ENCODE measurements at places on chromosomes 3 and 15. TPM values are rescaled to one million over a fixed set of nuclear protein-coding genes. Genes with fewer than 3 reads are reported as not detected.

- no peak for DNase-seq
Measured at GRCh38 chr3:16801698-16802097, 83.1 kb upstream of the PLCL2 start.

DNA sequence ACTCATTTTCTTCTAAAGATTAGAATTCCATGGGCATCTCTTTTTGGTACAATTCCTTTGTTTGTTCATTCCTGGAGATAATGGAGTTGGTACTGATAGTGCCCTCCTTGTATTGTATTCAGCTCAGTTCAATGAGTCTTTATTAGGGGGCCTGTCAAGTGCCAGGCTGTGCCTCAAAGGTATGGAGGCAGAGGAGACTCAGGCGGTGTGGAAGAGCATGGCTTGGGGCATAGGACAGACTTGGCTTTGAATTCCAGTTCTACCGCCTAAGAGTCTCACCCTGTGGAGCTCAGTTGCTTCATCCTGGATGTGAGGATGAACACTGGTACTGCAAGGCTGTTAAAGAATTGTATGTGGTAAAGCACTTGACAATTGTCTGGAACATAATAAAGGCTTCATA lies 196.6 kb upstream of the IL12A start:
- no peak for DNase-seq

The CELF6 gene
- not detected for total RNA-seq

The STRA6 gene
- 0.45 TPM for total RNA-seq

Measured in renal cortical epithelial cell (primary cell).